ENCODE measurements at places on chromosomes 11 and 22.
A peak's percentile ranks its signal among the peaks of the same experiment; 100 is the strongest.

DNA sequence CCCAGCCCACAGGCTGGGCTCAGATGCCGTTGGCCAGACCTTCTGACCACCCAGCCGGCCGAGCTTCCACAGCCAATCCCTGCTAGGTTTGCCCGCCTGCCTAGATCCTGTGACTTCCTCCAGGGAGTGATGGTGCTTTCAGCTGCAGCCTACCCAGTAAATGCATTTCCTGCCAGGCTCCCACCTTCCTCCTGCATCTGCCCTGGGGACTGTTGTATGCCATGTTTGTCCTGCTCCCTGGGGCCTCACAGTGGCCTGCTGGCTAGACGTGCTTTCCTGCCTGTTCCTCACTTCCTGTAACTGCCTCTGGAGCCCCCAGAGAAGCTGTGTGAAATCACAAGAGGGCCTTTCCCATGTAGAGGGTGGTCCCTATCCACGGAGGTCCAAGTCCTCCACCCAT, 86.2 kb downstream of the GALNT18 start:
- no peak for DNase-seq

DNA sequence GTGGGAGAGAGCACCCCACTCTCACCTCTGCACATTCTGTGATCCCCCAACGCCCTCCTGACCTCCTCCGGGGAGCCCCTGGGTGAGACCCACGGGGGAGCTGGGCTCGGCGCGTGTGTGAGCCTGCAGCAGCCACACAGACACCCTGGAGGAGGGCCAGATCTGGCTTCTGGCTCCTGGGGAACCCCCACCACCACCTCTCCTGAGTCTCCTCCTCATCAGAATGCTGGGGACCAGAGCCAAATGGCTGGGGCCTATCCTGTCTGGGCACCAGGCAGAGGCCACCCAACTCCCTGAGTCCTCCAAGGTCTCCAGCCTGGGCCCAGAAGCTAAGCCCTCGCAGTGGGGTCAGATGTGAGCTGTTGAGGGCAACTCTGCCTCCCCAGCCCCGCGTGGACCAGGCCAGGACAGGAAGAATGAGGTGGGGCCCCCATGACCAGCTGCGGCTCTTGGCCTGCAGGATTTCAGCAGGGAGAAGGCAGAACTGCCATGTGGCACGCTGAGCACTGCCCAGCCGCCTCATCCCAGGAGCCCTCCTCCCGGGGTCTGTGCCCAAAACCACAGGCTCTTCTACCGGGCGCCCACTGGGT, 5.5 kb upstream of the PIM3 start:
- no peak for DNase-seq

DNA sequence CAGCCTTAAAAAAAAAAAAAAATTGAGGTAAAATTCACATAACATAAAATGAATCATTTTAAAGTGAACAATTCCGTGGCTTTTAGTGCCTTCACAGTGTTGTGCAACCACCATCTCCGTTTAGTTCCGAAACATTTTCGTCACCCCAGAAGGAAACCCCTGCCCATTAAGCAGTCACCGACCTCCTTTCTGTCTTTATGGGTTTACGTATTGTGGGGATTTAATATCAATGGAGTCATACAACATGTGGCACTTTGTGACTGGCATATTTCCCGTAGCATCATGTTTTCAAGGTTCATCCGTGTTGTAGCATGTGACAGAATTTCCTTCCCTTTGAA, 65.5 kb downstream of the BCR start:
- no peak for DNase-seq

- DNase-seq = no peak
Measured at GRCh38 chr22:28608546-28608945, 71.1 kb downstream of the TTC28 start.

- DNase-seq = peak; percentile 70
Measured at GRCh38 chr11:66388780-66389386, 17.3 kb upstream of the SLC29A2 start.

DNA sequence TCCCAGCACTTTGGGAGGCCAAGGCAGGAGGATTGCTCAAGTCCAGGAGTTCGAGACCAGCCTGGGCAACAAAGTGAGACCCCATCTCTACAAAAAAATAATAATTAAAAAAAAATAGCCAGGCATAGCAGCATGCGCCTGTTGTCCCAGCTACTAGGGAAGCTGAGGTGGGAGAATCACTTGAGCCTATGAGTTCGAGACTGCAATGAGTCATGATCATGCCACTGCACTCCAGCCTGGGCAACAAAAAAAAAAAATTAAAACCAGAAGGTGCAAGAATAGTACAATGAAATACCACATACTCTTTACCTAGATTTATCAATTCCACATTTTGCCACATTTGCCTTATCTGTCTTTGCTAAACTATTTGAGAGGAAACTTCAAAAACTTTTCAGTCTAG, 8.2 kb downstream of the DPF2 start:
- no peak for DNase-seq

DNA sequence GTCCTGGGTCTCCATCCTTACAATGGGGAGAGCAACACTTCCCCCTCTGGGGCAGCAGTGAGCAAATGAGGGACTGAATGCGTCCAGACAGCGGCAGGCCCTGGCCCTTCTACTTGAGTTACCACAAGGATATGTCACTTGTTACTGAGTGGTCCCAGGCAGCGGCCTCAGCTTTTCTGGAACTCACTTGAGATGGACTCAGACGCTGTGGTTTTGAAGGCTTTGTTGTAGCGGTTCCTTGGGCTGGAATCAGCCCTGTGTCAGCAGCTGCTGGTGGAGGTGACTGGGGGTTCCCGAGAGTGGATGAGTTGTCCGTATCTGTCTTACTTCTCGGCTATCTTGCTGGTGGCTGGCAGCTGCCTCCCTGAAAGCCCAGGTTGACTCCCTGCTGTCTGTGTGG, 77.0 kb downstream of the MICAL2 start:
- peak; percentile 54 for DNase-seq

DNA sequence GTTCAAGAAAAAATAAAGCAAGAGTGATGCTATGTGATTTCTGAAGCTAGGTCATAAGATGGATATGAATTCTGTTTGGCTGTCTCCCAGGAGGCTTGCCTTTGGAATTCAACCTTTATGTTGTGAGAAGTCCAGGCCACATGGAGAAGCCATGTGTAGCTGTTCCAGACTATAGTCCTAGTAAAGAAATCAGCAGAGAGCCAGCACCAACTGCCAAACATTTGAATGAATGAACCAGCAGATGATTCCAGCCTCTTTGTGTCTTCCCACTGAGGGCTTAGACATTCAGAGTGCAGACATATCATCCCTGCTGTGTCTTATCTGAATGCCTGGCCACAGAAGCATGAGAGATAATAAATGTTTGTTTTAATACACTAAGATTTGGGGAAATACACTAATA, 1150.6 kb downstream of the DLG2 start:
- DNase-seq = peak; percentile 27

GRCh38 chr11:118923721-118924587, 1.8 kb downstream of the BCL9L start:
- no peak for DNase-seq

DNA sequence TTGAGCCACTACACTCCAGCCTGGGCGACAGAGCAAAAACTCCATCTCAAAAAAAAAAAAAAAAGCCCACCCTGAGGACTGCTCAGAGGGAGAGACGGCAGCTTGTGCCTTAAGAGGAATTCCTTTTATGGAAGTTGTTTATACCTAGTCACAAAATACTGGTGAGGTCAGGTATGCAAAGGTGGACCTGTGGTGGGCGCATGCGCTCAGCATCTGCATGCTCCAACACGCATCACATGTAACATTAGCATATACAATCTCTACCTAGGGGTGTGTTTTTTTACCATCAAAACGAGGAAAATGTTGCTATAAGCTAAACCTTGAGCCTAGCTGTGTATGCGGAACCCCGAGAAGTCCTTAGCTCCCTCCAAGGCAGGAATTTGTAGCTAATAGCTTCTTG, 6.8 kb upstream of the SART1 start:
- no peak for DNase-seq

DNA sequence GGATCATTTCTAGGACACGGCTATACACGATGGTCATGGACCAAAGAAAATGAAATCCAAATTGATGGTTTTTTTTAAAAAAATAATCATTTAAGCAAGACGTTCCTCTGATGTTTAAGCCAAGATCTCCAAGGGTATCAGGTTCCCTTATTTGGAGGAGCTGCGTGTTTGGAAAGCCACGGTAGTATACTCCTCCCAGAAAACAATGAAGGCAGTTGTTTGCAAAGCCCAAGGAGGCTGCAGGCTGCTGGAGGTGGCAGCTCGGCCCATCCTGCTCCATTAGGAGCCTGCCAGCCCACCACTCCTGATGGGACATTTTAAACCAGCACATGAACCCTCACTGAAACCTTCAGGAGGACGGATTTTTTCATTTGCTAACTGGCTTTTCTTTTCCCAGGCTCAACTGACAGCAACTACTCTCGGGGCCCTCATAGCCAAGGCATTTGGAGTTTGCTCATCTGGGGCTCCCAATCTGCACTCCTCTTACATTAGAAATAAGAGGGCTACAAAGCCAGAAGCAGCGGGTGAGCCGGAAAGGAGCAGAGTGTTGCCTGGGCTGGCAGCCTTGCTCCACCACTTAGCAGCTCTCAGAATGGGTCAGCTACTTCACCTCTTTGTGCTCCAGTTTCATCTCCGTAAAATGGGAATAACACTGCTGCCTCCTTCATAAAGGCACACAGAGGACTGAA, 58.4 kb downstream of the ABTB2 start:
- DNase-seq = no peak
